ENCODE measurements at places on chromosomes 12 and 14. TPM values are rescaled to one million over a fixed set of nuclear protein-coding genes. Genes with fewer than 3 reads are reported as not detected.

MUCL1 gene
- not detected for total RNA-seq

CLEC6A gene
- total RNA-seq: not detected

- no peak overlapping the region for H3K4me3 ChIP-seq
- H3K36me3 ChIP-seq: no peaks in the 10 kb centered on the region
- peaks cover 3% of the 10 kb centered on the region for H3K4me1 ChIP-seq
- DNase-seq: no peak
- peak overlapping the region; percentile 42 for H3K27ac ChIP-seq
- no peaks in the 10 kb centered on the region for H3K27me3 ChIP-seq
These were observed 24.8 kb downstream of the FRMD6 start for GRCh38 chr14:51676549-51676948.

KCNH5 gene
- 0.29 TPM for total RNA-seq

GRCh38 chr14:68658943-68659931 is 133.6 kb downstream of the ZFP36L1 start:
- no peaks in the 10 kb centered on the region for H3K36me3 ChIP-seq
- DNase-seq: peak; percentile 79
- H3K27ac ChIP-seq: peak overlapping the region; percentile 88

OAS2 gene
- 2.0 TPM for total RNA-seq

Data from uterus (tissue), 4 donors.